ENCODE measurements at places on chromosomes 6 and 20.
A peak's percentile ranks its signal among the peaks of the same experiment; 100 is the strongest.

DNA sequence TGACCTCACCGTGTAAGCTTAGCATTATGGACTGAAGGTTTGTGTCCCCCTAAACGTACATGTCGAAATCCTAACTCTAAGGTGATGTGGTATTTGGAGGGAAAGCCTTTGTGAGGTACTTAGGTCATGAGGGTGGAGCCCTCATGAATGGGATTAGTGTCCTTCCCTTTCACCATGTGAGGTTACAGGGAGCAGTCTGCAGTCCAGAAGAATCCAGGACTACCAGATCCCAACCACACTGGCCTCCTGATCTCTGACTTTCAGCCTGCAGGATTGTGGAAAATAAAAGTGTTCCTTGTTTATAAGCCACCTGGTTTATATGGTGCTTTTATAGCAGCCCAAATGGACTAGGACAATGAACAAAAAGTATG is 73.4 kb downstream of the ZBTB2 start:
- H3K27me3 ChIP-seq: no peaks in the 10 kb centered on the region
- H3K4me1 ChIP-seq: peaks cover 12% of the 10 kb centered on the region
- DNase-seq: no peak
- H3K36me3 ChIP-seq: peaks cover 9% of the 10 kb centered on the region
- no peak overlapping the region for H3K27ac ChIP-seq

GRCh38 chr20:32462900-32463641 is 104.9 kb downstream of the ASXL1 start:
- H3K27me3 ChIP-seq: peaks cover 3% of the 10 kb centered on the region
- peak overlapping the region; percentile 88 for H3K4me3 ChIP-seq
- peaks cover 3% of the 10 kb centered on the region for H3K36me3 ChIP-seq
- H3K27ac ChIP-seq: peak overlapping the region; percentile 97

GRCh38 chr6:3147914-3148757 is 9.2 kb downstream of the TUBB2A start:
- H3K27ac ChIP-seq: no peak overlapping the region
- H3K36me3 ChIP-seq: peaks cover 28% of the 10 kb centered on the region
- no peak overlapping the region for H3K4me3 ChIP-seq
- H3K4me1 ChIP-seq: peaks cover 22% of the 10 kb centered on the region
- no peaks in the 10 kb centered on the region for H3K27me3 ChIP-seq

DNA sequence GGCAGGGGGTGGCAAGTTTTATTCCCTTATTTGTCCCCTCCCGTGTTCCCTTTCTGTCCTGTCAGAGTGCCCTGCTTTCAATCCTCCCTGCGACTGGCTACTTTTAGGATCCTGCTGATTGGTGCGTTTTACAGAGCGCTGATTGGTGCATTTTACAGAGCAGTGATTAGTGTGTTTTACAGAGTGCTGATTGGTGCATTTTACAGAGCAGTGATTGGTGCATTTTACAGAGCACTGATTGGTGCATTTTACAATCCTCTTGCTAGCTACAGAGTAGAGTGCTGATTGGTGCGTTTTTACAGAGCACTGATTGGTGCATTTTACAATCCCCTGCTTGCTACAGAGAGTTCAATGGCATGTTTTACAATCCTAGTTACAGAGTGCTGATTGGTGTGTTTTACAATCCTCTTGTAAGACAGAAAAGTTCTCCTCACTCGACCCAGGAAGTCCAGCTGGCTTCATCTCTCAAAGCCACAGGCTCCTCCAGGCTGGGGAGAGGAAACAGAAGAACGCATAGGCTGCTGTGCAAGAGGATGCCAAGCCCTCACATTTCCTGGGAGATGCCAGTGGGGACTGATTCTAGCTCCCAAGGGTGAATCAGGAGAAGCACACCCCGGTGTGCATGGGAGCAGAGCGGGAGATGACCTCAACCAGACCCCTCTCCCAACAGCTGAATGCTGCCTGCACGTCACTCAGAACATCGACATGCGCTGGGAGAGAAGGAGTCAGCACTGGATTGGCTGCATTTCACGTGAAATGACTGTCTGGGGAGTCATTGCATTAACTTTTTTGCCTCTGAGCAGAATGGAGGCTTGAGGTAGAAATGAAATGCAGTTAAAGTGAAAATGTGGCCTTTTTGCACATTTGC is 48.3 kb upstream of the SLC22A23 start:
- no peaks in the 10 kb centered on the region for H3K27me3 ChIP-seq
- H3K4me3 ChIP-seq: no peak overlapping the region
- no peak overlapping the region for H3K27ac ChIP-seq
- H3K4me1 ChIP-seq: peaks cover 15% of the 10 kb centered on the region
- no peaks in the 10 kb centered on the region for H3K36me3 ChIP-seq

GRCh38 chr20:33908336-33908735 is 85.4 kb upstream of the RALY start:
- no peak for DNase-seq
- peaks cover 30% of the 10 kb centered on the region for H3K4me1 ChIP-seq
- peaks cover 9% of the 10 kb centered on the region for H3K27me3 ChIP-seq
- no peak overlapping the region for H3K4me3 ChIP-seq

DNA sequence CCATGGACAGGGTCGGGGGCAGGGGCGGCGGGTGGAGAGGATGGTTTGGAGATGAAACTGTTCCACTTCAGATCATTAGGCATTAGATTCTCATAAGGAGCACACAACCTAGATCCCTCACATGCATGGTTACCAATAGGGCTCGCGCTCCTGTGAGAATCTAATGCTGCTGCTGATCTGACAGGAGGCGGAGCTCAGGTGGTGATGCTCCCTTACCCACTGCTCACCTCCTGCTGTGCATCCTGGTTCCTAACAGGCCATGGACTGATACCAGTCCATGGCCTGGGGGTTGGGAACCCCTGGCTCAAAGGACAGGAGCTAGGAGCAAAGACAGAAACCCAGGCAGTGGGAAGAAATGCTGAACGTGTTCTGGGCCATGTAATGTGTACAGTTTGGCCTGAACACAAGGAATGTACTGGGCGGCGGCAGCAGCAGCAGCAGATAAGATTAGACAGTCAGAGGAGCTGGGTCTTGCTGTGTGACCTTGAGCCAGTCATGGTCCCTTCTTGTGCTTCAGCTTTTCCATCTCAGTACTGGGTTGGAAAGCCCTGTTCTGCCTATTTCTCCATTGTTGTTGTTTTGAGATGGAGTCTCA is 4.7 kb upstream of the SPAG4 start:
- peaks cover 10% of the 10 kb centered on the region for H3K27me3 ChIP-seq
- H3K4me1 ChIP-seq: peaks cover 4% of the 10 kb centered on the region
- H3K36me3 ChIP-seq: no peaks in the 10 kb centered on the region
- no peak for DNase-seq
- no peak overlapping the region for H3K4me3 ChIP-seq

GRCh38 chr20:46399401-46399800 is 7.0 kb downstream of the ELMO2 start:
- no peak overlapping the region for H3K4me3 ChIP-seq
- no peak for DNase-seq
- H3K4me1 ChIP-seq: peaks cover 44% of the 10 kb centered on the region
- peak overlapping the region; percentile 22 for H3K27ac ChIP-seq
- H3K36me3 ChIP-seq: no peaks in the 10 kb centered on the region
- H3K27me3 ChIP-seq: no peaks in the 10 kb centered on the region

- no peak for DNase-seq
- peaks cover 3% of the 10 kb centered on the region for H3K36me3 ChIP-seq
- no peak overlapping the region for H3K27ac ChIP-seq
- H3K27me3 ChIP-seq: no peaks in the 10 kb centered on the region
These were observed 8.7 kb downstream of the UBR2 start for GRCh38 chr6:42572523-42572922.

- peaks cover 14% of the 10 kb centered on the region for H3K36me3 ChIP-seq
- H3K4me1 ChIP-seq: peaks cover 5% of the 10 kb centered on the region
- H3K4me3 ChIP-seq: no peak overlapping the region
- no peaks in the 10 kb centered on the region for H3K27me3 ChIP-seq
- DNase-seq: no peak
These were observed 17.9 kb upstream of the RAMACL start for GRCh38 chr6:166604328-166604727.

DNA sequence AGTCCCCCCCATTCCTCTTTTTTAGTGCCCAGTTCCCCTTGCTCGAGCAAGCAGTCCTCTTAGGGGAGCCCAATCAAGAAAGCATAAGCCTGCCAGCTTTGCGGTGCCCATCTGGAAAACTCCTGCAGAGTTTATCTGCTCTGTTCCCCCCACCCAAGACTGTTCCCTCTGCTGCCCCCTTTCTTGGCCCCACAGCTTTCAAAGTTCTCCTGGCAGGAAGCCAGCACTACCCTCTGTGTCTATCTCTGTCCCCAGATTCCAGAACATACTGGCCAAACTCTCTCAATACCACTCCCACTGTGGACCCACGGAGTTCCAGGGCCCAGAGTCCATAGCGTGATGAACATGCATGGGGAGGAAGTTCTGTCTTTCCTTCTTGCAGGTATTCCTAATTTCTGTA is 55.4 kb downstream of the CRYBG1 start:
- no peak for DNase-seq
- H3K4me1 ChIP-seq: no peaks in the 10 kb centered on the region
- peaks cover 5% of the 10 kb centered on the region for H3K27me3 ChIP-seq
- no peak overlapping the region for H3K4me3 ChIP-seq
- no peaks in the 10 kb centered on the region for H3K36me3 ChIP-seq

- no peak overlapping the region for H3K27ac ChIP-seq
- no peaks in the 10 kb centered on the region for H3K4me1 ChIP-seq
- H3K36me3 ChIP-seq: no peaks in the 10 kb centered on the region
- peaks cover 33% of the 10 kb centered on the region for H3K27me3 ChIP-seq
- no peak overlapping the region for H3K4me3 ChIP-seq
These were observed 34.0 kb downstream of the RSPO4 start for GRCh38 chr20:967796-968742.

- no peak overlapping the region for H3K27ac ChIP-seq
- no peak overlapping the region for H3K4me3 ChIP-seq
- peaks cover 20% of the 10 kb centered on the region for H3K4me1 ChIP-seq
- H3K27me3 ChIP-seq: peaks cover 24% of the 10 kb centered on the region
These were observed 22.2 kb downstream of the TNXB start for GRCh38 chr6:32086661-32087573.

DNA sequence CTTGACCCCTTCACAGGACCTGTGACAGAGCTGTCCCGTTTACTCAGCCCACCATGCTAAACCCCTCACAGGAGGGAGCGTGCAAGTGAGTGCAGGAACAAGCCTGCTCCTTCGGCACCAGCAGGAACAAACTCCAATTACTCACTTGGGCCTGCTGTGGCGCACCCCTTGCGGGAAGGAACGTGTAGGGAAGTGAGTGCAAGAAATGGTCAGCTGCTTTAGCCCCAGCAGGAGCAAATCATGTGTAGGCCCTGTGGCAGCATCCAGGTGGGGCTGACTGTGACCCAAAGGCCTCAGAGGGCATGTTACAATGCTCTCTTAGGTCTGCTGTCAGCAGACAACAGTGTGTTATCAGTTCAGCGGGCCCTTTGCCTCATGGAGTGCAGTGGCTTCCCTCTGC is 574.4 kb downstream of the PRKN start:
- H3K4me1 ChIP-seq: no peaks in the 10 kb centered on the region
- DNase-seq: no peak
- no peaks in the 10 kb centered on the region for H3K27me3 ChIP-seq
- H3K27ac ChIP-seq: no peak overlapping the region

DNA sequence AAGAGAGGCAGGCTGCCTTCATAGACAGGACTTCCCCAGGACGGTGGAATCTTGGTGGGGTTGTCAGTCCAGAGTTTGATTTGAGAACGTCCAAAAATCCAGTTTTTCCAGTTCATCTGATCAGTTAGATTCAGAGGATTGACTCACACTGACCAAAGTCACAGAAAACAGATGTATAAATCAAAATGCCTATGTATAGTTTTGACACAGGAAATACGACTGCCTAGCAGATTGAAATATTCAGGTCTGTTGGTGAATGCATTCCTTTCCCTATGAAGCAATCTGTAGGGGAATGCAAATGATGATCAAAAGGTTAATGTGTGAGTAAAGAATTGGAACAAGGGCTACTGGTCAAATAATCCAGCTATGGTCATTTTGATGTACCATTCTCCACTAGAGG is 29.7 kb upstream of the GFOD1 start:
- no peaks in the 10 kb centered on the region for H3K36me3 ChIP-seq
- no peak overlapping the region for H3K27ac ChIP-seq
- DNase-seq: no peak
- H3K4me3 ChIP-seq: no peak overlapping the region
- H3K27me3 ChIP-seq: no peaks in the 10 kb centered on the region

GRCh38 chr6:16305788-16306187 is 67.4 kb downstream of the GMPR start:
- no peaks in the 10 kb centered on the region for H3K36me3 ChIP-seq
- DNase-seq: no peak
- no peak overlapping the region for H3K27ac ChIP-seq
- peaks cover 10% of the 10 kb centered on the region for H3K4me1 ChIP-seq
- H3K4me3 ChIP-seq: no peak overlapping the region

DNA sequence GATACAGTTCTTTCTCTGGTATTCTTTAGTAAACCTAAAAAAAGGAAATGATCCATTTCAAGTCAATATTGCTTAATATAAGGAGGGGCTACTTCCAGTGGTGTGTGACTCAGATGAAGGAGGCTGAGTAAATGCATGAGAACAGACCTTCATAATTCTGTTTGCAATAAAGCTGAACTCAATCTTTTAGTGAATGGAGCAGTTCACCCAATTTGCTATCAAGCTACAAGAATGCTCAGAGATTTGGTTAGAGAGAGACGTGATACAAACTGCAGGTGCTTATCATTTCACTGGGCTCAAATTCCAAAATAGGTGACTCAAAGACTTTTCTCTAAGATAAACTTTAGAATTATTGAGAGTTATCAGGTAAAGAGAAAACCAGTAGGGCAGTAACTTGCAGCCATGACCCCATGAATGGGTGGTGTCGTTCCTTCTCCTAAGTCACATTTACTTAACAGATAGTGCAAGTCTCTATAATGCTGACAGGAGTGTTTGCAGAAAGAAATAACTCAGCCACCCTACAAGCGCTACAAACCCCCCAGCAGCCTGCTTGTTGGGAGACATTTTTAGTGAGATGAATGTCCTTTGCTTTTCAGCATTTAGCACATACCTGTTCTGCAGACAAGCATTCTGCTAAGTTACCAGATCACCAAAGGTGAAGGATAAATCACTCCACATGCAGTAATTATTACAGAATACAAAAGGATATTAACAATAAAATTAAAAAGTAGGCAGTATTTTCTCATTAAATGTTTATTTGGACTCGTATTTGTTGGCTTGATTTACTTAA is 16.4 kb upstream of the BLOC1S5 start:
- H3K27me3 ChIP-seq: no peaks in the 10 kb centered on the region
- peaks cover 25% of the 10 kb centered on the region for H3K36me3 ChIP-seq
- H3K27ac ChIP-seq: no peak overlapping the region
- no peak for DNase-seq

DNA sequence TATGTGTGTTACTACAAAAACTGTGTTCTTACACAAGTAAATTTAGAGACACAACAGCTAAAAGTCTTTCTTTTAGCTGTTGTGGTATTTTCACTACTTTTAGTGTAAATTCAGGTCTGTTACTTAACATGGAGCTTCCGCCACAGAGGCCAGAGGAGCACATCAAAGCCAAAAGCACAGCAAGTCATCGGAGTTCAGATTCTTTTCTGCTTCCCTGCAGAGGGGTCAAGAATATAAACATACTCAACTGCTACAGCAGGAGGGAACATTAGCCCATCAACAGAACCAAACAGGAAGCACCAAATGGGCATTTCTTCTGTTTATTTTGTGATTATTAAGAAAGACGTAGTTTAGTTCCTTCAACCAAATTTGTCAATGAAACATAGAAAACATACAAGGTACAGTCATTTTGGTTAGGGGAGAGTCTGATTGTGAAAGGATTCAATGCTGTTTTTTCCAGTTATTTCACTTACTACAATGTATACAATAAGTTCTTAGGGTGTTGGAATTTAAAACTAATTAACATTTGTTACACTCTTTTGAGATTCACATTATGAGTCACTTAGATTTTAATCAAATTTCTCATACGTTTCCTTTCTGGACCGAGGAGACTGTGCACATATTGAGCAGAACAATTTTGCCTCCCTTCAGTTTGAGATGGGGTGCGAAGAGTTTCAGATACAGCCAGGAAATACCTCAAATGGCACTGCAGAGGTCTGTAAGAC is 42.8 kb upstream of the DSE start:
- no peak overlapping the region for H3K4me3 ChIP-seq
- H3K27me3 ChIP-seq: no peaks in the 10 kb centered on the region
- H3K27ac ChIP-seq: no peak overlapping the region
- H3K36me3 ChIP-seq: no peaks in the 10 kb centered on the region

Data from neural crest cell (in vitro differentiated cells).